ENCODE measurements at places on chromosomes 16 and 17.

DNA sequence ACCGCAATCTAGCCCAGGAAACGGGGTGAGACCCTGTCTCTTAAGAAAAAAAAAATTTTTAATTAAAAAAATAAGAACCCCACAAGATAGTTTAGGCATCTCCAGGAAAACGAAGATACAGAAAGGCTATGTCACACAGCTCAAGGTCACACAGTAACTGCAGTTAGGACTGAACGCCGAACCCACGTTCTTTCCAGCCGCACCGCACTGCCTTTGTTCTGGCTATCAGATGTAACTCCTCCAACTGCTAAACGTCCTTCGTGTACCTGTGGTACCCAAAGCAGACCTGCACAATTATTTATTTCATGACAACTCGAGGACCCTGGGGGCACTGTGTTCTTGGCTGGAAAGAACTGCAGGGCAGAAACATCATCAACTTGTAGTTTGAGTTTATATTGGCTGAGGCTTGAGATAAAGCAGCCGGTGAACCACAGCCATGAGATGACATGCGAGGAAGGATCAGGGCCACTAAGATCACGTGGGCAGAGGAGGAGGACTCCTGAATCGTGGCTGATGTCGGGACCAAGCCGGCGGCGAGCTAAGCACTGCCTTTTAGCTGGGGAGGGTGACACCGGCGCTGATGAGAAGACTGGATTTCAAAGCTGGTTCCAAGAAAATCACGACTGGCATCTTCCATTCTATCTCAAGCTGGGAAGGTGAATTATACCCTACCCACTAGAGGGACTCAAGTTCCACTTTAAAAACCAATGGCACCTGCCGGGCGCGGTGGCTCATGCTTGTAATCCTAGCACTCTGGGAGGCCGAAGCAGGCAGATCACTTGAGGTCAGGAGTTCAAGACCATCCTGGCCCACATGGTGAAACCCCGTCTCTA lies 20.7 kb upstream of the MNT start:
- no peak for DNase-seq

- no peak for DNase-seq
These were observed 15.9 kb upstream of the RFWD3 start for GRCh38 chr16:74682556-74682955.

- no peak for DNase-seq
These were observed 1.4 kb downstream of the HES7 start for GRCh38 chr17:8122422-8122923.

- DNase-seq, result no peak
These were observed 8.7 kb downstream of the PPP1R9B start for GRCh38 chr17:50141745-50142110.

DNA sequence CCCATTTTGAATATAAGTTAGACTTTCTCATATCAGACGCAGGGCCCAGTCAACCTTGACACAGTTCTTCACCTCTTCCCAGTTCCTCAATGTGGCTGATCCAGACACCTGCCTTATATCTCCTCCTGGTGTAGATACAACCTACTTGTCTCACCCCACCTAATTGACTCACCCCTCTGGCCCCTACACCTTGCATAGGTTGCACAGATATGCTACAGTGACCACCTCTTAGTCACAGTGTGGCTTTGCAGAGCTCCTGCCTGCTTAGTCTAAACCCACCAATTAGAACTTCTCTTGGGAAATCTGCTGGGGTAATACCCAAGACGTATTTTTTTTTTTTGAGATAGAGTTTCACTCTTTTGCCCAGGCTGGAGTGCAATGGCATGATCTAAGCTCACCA lies 16.8 kb downstream of the CHP2 start:
- no peak for DNase-seq

- DNase-seq, result no peak
These were observed 11.2 kb upstream of the SMG1 start for GRCh38 chr16:18937390-18937789.

DNA sequence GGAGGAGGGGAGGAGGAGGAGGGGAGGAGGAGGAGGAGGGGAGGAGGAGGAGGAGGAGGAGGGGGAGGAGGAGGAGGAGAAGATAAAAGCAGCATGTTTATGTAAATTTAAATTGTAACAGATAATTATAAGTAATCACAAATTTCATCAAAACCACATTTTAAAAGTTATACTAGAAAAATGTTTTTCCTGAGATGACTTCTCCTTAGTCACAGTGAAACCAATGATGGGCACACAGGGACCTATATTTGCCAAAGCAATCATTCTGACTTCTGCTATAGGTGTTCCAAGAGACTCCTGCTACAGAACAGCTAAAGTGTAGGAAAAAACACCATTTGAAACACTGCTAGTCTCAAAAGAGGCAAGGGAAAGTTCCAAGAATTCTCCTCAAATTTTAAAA lies 66.4 kb downstream of the CEP95 start:
- DNase-seq, result no peak

- peak; percentile 42 for DNase-seq
These were observed 2.6 kb upstream of the GRIN2C start for GRCh38 chr17:74862108-74862901.

DNA sequence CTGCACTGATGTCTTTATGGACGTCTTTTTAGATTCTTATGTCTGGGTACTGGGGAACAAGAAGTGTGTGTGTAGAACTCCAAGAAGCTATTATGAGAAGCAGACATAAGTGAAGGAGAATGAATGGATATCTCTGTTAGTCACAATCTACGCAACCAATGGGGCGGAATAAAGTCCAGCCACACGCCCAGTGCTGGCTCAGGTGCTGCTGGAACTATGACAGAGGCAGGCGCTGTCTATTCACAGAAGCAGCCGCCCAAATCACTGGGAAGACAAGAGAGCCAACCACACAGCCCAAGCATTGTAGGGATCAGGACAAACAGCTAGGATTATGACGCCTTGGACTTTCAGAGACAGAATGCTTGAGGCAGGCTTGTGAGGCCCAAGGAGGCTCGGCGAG lies 43.9 kb upstream of the ICAM2 start:
- DNase-seq, result no peak

- no peak for DNase-seq
These were observed 54.3 kb upstream of the NLRP1 start for GRCh38 chr17:5638596-5638995.

GRCh38 chr16:23955088-23955487 lies 119.3 kb downstream of the PRKCB start:
- DNase-seq, result no peak

- DNase-seq, result no peak
These were observed 9.5 kb upstream of the TEKT3 start for GRCh38 chr17:15350777-15351477.

- no peak for DNase-seq
These were observed 10.8 kb upstream of the JPT2 start for GRCh38 chr16:1667271-1667670.

DNA sequence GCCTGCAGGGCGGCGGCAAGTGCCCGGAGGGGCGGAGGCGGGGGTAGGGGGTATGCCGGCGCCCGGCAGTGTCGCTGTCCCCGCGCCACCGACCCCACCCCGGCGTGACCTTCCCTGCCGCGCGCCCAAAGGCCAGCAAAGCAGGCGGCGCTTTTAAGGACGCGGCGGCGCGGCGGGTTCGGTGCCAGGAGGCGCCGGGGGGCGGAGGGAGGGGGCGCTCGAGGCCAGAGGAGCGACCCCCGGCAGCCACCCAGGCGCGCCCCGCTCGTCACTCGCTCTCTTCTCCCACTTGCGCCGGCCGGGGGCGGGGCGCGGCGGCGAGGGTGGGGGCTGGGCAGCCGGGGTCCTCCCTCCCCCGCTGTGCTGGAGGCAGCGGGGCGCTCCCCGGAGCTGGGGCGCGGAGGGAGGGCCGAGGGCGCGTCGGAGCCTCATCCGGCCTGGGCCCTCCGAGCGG lies 8.6 kb upstream of the BAHCC1 start:
- DNase-seq, result no peak

DNA sequence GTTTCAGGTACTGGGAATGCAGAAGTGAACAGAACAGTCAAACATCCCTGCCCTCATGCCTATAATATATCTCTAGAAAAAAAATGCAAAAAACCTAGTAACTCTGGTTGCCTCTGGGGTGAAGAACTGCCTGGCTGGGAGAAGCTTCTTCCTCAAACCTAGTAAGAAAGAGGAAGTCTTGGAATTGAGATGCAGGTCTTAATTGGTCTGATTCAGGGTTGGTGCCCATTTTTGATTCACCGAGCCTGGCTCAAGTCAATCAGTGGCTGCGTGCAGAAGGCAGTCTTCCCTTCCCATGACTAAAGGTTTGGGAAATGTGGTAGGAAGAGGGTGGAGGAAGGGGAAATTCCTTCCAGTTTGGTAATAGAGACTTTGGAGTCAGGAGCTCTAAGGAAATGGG lies 22.4 kb downstream of the CDRT15 start:
- DNase-seq, result no peak

DNA sequence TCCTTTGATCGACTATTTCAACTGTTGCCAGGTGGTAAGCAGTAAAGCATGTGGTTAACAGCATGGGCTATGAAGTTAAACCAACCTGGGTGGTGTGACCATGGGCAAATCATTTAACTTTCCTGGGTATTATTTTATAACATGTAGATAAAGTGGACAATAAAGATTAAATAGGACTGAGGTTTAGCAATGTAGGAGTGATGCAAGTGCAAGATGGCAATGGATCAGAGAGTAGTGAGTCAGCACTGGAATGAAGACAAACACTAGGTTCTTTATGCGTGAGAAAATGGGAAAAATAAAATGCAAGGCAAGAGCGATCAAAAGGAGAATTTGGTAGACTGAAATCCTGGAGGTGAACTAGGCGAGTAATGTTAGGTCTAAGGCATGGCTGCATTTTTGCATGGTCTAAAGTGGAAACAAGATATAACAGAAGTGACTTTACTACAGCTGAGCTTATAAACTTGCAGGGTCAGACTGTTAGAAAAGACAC lies 222.4 kb upstream of the AXIN2 start:
- no peak for DNase-seq

GRCh38 chr17:60910415-60910814 lies 232.8 kb downstream of the BCAS3 start:
- no peak for DNase-seq

DNA sequence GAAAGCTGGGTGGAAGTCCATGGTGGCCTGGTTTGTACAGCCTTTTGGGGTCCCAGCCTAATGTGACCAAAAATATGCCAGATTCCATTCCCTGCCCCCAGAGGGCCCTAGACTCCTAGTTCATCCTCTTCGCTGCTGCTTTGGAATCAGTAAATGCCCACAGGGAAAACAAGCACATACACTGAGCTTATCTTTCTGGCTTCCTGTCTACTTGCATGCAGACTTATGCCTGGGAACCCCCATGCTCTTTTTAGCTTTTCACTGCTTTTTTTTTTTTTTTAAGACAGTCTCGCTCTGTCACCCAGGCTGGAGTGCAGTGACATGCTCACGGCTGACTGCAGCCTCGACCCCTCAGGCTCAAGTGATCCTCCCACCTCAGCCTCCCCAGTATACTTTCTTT lies 6.2 kb upstream of the CD300LG start:
- DNase-seq, result no peak

DNA sequence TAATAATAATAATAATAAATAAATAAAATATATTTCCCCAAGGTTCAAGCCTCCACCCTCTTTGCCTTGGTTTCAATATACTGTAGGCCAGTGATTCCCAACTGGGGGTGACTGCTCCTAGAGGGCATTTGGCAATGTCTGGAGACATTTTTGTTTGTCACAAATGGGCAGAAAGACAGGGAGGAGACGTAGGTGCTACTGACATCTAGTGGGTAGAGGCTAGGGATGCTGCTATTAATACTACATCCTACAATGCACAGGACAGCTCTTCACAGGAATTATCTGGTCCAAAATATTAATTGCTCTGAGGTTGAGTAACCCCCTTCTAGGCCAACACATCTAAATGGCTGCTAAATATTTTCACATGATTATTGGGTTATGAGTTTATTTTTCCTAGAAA lies 12.8 kb upstream of the PRR14 start:
- no peak for DNase-seq

DNA sequence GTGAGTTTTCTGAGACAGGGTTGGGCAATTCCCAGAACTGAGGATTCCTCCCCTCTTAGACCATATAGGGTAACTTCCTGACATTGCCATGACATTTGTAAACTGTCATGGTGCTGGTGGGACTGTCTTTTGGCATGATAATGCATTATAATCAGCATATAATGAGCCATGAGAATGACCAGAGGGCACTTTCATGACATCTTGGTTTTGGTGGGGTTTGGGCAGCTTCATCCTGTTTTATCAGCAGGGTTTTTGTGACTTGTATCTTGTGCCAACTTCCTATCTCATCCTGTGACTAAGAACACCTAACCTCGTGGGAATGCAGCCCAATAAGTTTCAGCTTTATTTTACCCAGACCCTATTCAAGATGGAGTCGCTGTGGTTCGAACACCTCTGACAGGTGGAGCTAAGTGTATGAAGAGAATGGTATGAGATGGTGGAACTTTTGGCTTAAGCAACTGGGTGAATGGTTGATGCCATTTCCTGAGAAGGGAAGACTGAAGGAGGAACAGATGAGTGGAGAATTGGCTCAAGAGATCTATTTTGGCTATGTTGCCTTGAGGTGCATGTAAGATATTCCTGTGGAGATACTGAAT lies 217.3 kb downstream of the RAB11FIP4 start:
- no peak for DNase-seq

DNA sequence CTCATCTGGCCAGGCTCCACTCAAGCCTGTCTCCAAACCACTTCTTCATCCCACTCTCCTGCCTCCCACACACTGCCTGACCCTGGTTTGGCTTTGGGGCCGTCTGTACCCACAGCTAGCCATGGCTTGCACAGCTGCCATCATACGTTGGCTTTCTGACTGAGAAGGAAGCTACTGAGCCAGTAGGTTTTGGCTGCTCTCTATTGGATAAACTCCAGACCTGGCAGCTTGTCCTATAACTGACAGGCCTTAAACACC lies 3.9 kb downstream of the MIF4GD start:
- no peak for DNase-seq

DNA sequence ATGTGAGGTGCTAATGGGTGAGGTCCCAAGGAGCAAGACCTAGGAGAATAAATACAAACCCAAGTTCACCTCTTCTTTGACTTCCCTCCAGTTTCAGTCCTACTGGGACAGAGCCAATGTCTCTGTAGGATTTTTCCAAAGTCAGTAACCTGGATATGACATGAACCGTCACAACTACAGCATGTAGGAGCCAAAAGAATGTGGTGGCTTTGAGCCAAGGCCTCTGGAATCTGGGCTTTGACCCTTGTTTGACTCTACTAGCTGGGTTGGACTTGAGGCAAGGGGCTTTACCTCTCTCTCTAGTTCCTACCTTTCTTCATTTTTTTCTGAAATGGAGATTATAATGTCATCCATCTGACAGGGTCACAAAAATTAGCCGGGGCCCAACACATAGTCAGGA lies 91.4 kb downstream of the CACNG3 start:
- DNase-seq, result no peak

GRCh38 chr17:39653662-39654331 lies 11.4 kb upstream of the TCAP start:
- DNase-seq, result peak; percentile 65

GRCh38 chr16:56737539-56737938 lies 7.6 kb downstream of the NUP93 start:
- no peak for DNase-seq

- no peak for DNase-seq
These were observed 325.4 kb downstream of the SEC14L1 start for GRCh38 chr17:77466140-77466539.

GRCh38 chr17:39236981-39237441 lies 11.3 kb upstream of the STAC2 start:
- DNase-seq, result no peak

All from activated T-helper 9 cell treated with anti-CD3 and anti-CD28 coated beads, Interleukin-2, amount 50 U/mL, for 16 hours (primary cell).